ENCODE measurements at places on chromosomes 11 and 22. TPM values are rescaled to one million over a fixed set of nuclear protein-coding genes. Genes with fewer than 3 reads are reported as not detected.

Gene DNAJC24
- polyA plus RNA-seq: 19.2 TPM

Gene SCO2
- polyA plus RNA-seq: not detected

Gene PKNOX2
- polyA plus RNA-seq: 13.4 TPM

Gene BIRC3
- polyA plus RNA-seq: 1.8 TPM

Gene OPCML
- polyA plus RNA-seq: 15.7 TPM

Gene SYT7
- 5.9 TPM for polyA plus RNA-seq

Gene KCNK4
- 0.09 TPM for polyA plus RNA-seq

Data from left renal cortex interstitium (tissue), 4 donors.